AG04449 (cell line): ENCODE measurements at places on chromosomes 3 and 15.

DNA sequence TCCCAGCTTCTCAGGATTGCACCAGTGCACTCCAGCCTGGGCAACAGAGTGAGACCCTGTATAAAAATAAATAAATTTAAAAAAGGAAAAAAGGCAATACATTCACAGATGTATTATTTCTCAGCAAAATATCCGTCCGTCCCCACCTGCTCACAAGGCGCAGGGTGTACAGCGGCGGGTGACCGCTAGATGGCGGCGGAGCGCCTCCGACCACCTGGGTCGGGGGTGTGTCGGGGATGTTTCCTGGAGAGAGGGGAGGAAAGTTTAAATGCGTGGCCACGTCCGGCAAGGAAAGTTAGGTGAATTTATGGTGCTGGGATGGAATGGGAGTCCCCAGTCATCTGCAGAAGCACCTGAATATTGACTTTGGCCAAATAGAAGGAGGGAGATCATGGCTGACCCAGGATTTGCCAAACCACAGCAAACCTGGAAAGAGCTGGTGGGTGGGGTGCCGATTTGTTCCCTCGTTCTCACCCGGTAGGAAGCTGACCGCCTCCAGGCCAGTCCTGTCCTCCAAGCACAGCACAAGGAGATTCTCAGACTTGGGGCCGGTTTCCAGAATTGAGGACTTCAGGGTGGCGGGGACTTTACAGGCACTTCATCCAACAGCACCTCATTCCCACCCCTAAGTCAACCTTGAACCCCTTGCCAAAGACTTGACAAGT, 88.3 kb downstream of the TMEM266 start:
- no peak for DNase-seq

- DNase-seq, result no peak
These were observed 38.6 kb upstream of the SLC25A26 start for GRCh38 chr3:66182246-66182645.

DNA sequence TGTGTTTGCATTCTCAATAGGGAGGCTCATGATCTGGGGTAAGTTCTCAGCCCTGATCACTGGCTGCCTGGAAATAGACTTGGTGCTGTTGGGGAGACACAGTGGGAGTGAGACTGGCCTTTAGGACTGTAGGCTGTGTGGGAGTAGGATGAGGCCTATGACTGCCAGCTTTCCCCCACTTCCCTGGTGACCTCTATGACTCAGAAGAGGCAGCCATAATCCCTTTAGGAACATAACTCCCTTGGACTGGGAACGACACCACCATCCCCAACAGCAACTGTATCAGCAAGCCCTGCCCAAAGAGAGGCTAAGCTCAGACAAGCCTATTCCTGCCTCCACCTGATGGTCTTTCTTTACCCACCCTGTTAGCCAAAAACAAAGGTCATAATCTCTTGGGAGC, 91.3 kb downstream of the SUCNR1 start:
- DNase-seq, result no peak

DNA sequence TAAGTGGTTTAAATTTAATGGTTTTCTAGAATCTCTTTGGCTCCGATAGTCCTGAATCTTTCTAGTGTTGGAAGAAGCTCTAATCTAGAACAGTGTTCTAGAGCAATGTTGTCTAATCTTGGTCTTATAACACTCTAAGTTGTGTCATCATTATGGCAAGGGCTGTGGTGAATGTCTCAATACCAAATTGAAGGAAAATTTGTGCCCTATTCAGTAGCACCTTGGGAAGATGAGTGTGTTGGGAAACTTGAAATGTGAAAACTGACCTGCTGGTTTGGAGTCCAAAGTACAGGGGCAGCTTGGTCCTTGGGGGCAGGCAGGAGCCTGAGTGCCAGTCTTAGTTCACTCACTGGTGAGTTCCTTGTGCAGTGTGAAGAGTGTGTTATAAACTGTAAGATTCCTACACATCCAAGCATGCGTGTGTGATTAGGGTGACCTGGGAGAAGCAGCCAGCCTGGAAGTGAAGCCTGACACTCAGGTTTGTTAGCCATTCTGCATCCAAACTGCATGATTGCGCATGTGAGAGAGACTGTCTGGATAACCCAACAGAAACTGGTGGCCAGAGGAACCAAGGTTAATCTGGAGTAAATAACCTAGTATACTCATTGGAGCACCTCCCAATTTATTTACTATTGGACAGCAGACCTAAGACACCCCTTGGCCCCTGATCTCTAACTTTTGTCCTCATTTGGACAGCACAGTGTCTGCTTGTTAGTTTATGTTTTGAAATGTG, 14.6 kb downstream of the ZNF592 start:
- DNase-seq, result no peak

- peak; percentile 17 for DNase-seq
These were observed 21.7 kb upstream of the GMNC start for GRCh38 chr3:190883973-190884832.

DNA sequence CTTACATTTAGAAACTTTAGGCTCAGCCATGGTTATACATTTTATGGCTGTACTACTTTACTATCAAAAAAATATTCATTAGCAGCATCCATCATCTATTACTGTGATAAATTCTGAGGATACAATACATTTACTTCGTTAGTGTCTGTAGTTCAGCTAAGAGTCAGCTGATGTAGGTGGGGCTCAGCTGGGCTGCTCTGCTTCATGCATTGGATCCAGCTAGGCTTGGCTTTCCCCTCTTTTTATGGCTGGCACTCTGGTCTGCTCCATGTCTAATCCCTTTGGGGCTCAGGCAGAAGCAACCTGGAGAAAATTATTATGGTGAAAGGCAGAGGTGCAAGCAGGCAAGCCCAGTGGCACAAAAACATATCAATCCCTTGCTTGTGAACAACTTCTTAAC, 930.1 kb upstream of the NR2F2 start:
- no peak for DNase-seq
